Activated naive CD4-positive, alpha-beta T cell treated with anti-CD3 and anti-CD28 coated beads, Interleukin-2, amount 50 U/mL, for 72 hours (primary cell): ENCODE measurements at places on chromosomes 3 and 15. TPM values are rescaled to one million over a fixed set of nuclear protein-coding genes. Genes with fewer than 3 reads are reported as not detected.

The CHST2 gene
- total RNA-seq, result 8.0 TPM

The LEKR1 gene
- total RNA-seq, result 1.1 TPM

The FBXW12 gene
- total RNA-seq, result not detected

The CTXN2 gene
- total RNA-seq, result not detected

The KLF15 gene
- total RNA-seq, result 0.68 TPM

The SNTN gene
- total RNA-seq, result not detected

The GOLGA6D gene
- total RNA-seq, result not detected

The MST1R gene
- total RNA-seq, result 0.68 TPM

The DHFR2 gene
- total RNA-seq, result 2.3 TPM

The RTP1 gene
- total RNA-seq, result not detected

The ACAN gene
- total RNA-seq, result not detected

The DUOXA1 gene
- total RNA-seq, result not detected

The MCF2L2 gene
- 2.5 TPM for total RNA-seq

The TGM5 gene
- total RNA-seq, result 0.45 TPM

The TRH gene
- total RNA-seq, result not detected

The ALDH1L1 gene
- 0.18 TPM for total RNA-seq

The UCN2 gene
- not detected for total RNA-seq

The ALDH1A3 gene
- total RNA-seq, result not detected

The SUSD5 gene
- total RNA-seq, result not detected

The HOMER2 gene
- total RNA-seq, result 2.2 TPM

The LTK gene
- total RNA-seq, result 0.20 TPM

The DCLK3 gene
- total RNA-seq, result 0.06 TPM

The TEX264 gene
- total RNA-seq, result 44.0 TPM

The PLA2G4E gene
- not detected for total RNA-seq

The SKIC8 gene
- total RNA-seq, result 54.1 TPM

The GOLGA8O gene
- total RNA-seq, result 1.6 TPM

The USP4 gene
- total RNA-seq, result 76.0 TPM

The MASP1 gene
- total RNA-seq, result not detected

The SKOR1 gene
- total RNA-seq, result not detected

The CYP11A1 gene
- not detected for total RNA-seq

The CGNL1 gene
- not detected for total RNA-seq

The POC1A gene
- total RNA-seq, result 32.2 TPM

The CCDC50 gene
- 5.6 TPM for total RNA-seq

The GATA2 gene
- 1.4 TPM for total RNA-seq

The WDR76 gene
- total RNA-seq, result 70.8 TPM

The ZNF774 gene
- total RNA-seq, result 0.99 TPM

The FES gene
- total RNA-seq, result 91.4 TPM

The CDV3 gene
- total RNA-seq, result 195 TPM

The ROPN1 gene
- total RNA-seq, result not detected

The ANKRD28 gene
- 43.0 TPM for total RNA-seq

The CHRNB4 gene
- total RNA-seq, result not detected

The CPLX3 gene
- total RNA-seq, result not detected

The SCG5 gene
- total RNA-seq, result 2.0 TPM
